ENCODE measurements at places on chromosomes 7 and 10. TPM values are rescaled to one million over a fixed set of nuclear protein-coding genes. Genes with fewer than 3 reads are reported as not detected.

The STMP1 gene
- 25.6 TPM for total RNA-seq

The FGFBP3 gene
- total RNA-seq = 1.9 TPM

The SYT15 gene
- 1.5 TPM for total RNA-seq

The GPER1 gene
- total RNA-seq = 0.26 TPM

The NEUROG3 gene
- total RNA-seq = not detected

The OR6B1 gene
- not detected for total RNA-seq

The ADCY1 gene
- total RNA-seq = 8.8 TPM
